Tongue (tissue), 3 donors: ENCODE measurements at places on chromosomes 13 and 19.

GRCh38 chr19:31706691-31707620 is 357.7 kb upstream of the TSHZ3 start:
- no peak for DNase-seq

DNA sequence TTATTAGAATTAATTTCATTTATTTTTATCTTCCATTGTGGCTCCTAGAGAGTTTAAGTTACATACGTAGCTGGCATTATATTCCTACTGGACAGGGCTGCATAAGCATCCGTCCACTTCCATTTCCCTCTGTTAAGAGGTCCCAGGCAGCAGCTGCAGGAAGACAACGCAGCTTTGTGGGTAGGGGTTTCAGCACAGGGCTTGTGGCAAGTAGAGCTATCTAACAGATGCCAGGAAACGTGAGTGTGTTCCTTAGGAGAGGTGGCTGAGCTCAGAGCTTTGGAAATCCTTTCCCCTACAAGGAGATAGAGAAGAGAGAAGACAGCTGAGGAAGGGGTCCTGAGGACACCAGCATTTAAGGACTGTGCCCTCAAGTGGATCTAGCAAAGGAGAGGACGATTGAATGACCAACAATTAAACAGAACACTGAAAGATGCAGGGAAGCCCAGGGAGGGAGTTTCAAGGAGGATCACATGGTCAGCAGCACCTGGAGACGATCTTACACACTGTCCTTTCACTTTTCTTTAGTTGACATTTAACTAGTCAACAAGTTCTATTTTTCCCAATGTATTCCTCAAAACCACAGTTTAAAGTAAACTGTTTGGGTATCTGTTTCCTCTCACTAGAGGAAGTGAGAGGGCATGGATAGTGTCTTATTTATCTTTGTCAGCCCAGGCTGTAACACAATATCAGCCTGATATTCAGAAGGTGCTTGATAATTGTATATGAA is 2.3 kb upstream of the N4BP2L1 start:
- peak; percentile 58 for DNase-seq

GRCh38 chr19:54959840-54960239 is 6.3 kb upstream of the NLRP2 start:
- no peak for DNase-seq

- DNase-seq: peak; percentile 94
Observed at GRCh38 chr13:22925881-22926747, 254.7 kb upstream of the SGCG start.

GRCh38 chr19:35717665-35718344 is at the start of gene KMT2B:
Gene KMT2B (plus strand): TSS chr19:35718003. CDS start chr19:35718019, 16 bp downstream.
- DNase-seq: peak; percentile 98

GRCh38 chr19:3007975-3008374 is 21.1 kb downstream of the TLE2 start:
- DNase-seq: no peak

GRCh38 chr13:102907886-102908515 is 62.2 kb downstream of the ERCC5 start:
- DNase-seq: no peak

- no peak for DNase-seq
Observed at GRCh38 chr19:43354305-43354627, 780 bp downstream of the CD177 start.

DNA sequence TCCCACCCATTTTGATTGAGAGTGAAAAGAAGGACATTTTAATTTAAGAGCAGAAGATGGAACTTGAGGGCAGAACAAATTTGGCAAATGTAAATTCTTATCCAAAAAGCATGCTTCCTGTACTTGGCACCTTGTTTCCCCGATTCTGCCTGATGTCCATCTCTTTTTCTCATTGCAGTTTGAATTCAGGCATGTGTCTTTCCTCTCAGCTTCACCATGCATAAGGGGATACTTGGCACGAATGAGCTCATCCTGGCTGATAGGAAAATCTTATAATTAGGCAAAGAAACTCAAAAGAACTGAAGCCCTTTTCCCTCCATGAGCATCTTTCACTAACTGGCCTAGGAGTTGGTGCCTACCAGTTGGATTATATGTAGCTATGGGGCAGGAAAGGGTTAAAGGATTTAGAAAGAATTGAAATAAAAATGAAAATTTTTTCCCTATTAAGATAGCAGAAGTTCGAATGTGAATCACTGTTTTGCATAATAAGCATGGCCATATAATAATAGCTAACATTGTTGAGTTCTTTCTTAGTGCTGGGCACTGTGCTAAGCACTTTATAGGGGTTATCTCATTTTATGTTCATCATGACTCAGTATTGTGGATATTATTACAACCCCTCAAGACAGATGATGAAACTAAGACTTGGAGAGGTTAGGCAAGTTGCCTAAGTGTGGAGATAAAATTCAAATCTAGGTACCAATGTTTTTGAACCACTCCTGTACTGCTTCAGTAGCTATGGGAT is 386.6 kb downstream of the KCNRG start:
- no peak for DNase-seq

DNA sequence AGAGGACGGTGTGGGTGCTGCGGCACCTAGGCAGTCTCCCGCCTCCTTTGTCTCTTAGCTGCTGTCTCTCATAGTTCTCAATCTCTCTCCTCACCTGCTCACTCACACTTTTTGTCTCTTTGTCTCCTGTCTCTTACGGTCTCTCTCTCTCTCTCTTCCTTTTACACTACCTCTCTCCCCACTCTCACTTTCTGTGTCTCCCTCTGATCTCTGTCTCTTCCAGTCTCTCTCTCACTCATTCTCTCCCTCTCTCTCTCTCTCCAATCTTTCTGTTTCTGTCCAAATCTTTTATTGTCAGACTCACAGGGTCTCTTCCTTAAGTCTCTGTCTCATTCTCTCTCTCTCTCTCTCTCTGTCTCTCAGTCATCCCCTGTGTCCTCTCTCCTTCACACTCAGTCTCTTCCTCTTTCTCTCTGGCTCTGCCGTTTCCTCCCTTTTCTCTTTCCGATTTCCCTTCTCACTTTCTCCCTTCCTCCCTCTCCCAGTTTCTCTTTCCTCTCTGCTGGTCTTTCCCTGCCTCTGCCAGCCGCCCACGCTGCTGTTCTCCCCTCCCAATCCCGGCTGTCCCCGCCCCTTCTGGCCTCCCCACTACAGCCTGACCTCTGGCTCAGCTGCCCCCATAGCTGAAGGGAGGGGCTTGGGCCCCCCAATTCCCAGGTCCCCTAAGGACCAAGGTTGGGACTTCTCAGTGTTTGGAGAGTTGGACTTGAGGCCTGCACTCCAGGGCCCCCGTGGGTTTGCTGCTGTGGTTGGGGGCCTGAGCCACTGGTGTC is at the start of gene PLEKHA4:
PLEKHA4 (minus strand) TSS at position 504 of the 773 bp plus-strand sequence. CDS start 997 bp downstream, outside the sequence.
- DNase-seq: peak; percentile 71

DNA sequence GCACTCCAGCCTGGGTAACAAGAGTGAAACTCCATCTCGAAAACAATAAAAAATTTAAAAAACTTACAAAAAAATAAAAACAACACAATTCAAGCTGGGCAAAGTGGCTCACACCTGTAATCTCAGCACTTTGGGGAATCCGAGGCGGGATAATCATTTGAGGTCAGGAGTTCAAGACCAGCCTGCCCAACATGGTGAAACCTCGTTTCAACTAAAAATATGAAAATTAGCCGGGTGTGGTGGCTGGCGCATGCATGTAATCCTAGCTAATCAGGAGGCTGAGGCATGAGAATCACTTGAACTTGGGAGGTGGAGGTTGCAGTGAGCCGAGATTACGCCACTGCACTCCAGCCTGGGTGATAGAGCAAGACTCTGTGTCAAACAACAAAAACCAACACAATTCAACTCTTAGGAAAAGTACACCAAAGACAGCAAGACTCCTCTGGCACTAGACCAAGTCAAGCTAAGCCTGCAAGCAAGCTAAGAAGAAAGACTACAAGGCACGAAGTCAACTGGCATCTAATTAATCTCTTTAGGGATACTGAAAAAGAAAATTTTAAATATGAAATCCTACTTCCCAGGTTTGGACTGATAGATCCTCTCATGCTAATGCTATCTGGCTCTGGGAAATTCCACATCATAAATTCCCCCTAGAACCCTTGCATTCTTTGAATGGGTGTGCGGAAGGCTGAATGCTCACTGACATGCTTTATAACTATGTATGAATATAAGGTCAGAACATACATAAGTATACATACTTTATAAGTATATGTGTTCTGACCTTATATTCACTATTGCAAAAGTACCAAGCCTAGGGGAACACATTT is 7.9 kb downstream of the PBX4 start:
- no peak for DNase-seq

GRCh38 chr13:98976941-98977340 is 923 bp downstream of the DOCK9 start:
- DNase-seq: no peak

- DNase-seq: no peak
Observed at GRCh38 chr19:48182434-48182833, 12.0 kb downstream of the ZSWIM9 start.

DNA sequence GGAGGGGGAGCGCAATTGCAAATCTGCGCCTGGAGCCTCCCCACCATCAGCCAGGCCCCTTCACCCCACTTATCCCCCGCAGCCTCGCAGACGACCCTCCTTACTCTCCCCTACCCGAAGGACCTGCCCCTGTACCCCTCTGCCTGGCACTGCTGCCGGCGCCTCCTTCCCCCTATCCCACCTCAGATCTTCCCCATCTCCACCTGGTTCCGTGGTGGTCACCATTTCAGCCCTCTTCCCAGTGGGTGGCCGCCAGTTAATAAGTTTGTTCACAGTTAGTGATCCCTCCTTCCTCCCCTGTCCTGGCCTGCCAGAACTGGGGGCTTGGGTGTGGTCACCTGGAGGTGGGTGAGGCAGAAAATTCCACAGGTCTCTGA is 397 bp downstream of the SLC44A2 start:
- no peak for DNase-seq

GRCh38 chr13:73618275-73618865 is 515.8 kb downstream of the KLF12 start:
- peak; percentile 35 for DNase-seq

GRCh38 chr19:35911790-35912189 is 3.7 kb upstream of the TYROBP start:
- DNase-seq: no peak

DNA sequence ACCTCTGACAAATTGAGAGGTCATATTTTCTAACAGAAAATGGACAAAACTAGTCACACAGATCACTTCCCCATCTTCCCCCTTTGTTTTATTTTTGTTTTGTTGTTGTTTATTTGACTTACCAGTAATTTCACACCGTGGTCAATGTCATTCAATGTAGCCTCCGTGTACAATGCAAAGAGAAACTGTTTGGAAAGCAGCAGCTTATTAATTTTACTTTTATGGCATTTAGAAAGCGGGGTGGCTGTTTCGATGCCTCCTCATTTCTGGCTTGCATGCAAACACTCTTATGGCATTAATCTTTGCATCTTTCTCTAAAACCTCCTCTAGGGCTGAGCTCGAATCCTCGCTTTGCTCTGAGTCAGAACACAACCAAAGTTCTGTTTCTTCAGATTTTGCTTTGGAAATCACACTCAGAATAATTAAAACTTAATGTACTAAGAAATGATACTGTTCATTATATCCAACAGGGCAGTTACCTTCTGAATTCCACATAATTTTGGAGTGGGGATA is 77.0 kb downstream of the ZNF536 start:
- no peak for DNase-seq

- peak; percentile 96 for DNase-seq
Observed at GRCh38 chr13:113410472-113411201, 42.7 kb downstream of the ADPRHL1 start.

- DNase-seq: no peak
Observed at GRCh38 chr13:18949970-18950369, 231.7 kb downstream of the TUBA3C start.

- no peak for DNase-seq
Observed at GRCh38 chr13:24254146-24254841, 55.1 kb upstream of the C1QTNF9 start.

DNA sequence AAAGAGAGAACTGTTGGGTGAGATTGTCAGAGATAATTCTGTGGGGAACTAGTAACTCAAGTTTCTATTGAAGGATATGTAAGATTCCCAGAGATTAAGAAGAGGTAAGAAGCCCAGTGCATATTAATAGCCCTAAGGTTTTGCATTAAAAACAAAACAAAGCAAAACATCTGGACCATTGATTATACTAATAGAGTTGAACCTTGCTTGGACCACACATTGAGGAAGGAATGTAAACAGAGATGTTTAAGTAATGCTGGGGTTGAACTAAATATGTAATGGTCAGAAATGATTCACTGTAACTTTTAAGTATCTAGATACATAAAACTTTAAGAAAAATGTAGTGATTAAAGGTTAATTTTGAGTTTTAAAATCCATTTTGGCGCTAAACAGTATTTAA is 1770.0 kb downstream of the PCDH9 start:
- DNase-seq: no peak

GRCh38 chr13:43157796-43158195 is 134.4 kb downstream of the DNAJC15 start:
- peak; percentile 20 for DNase-seq

DNA sequence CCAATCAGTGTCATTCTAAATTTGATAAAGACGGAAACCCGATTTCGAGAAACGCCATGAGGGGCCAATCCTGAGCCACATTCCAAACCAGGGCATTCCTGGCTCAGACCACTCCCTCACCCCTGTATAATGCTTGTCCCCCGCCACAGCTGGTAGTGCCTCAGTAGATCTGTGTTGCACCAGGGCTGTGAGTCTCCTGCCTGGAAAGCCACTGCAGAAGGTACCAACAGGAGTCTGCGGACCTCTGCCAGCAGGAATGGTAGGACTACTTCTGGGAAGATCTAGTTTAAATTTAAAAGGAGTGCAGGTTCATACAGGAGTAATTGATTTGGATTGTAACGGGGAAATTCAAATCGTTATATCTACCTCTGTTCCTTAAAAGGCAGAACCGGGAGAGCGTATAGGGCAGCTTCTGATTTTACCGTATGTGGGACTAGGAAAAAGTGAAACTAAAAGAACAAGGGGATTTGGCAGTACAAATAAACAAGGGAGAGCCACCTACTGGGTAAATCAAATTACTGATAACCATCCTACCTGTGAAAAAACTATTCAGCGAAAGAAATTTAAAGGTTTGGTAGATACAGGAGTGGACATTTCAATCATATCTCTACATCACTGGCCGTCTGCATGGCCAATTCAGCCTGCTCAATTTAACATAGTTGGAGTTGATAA is 20.8 kb upstream of the ZNF266 start:
- DNase-seq: no peak

DNA sequence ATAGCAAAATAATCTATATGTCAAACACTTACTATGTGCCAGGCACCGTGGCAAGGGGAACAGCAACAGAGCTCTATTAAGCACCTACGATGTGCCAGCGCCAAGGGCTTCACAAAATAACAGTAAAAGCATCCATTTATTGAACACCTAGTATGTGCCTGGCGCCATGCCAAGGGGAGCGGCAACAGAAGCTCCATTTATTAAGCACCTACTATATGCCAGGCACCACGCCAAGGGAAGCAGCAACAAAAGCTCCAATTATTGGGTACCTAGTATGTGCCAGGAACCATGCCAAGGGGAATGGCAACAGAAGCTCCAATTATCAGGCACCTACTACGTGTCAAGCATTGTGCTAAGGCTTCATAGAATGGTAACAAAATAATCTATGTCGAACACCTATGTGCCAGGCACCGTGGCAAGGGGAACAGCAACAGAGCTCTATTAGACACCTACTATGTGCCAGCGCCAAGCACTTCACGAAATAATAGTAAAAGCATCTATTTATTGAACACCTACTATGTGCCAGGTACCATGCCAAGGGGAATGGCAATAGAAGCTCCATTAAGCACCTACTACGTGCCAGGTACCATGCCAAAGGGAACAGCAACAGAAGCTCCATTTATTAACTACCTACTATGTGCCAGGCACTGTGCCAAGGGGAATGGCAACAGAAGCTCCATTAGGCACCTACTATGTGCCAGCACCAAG is 107.7 kb downstream of the PTPRS start:
- no peak for DNase-seq

- no peak for DNase-seq
Observed at GRCh38 chr13:19646063-19646462, 12.6 kb downstream of the MPHOSPH8 start.
